CD4-positive, alpha-beta T cell treated with Interleukin-6 for 4 hours (primary cell): ENCODE measurements at places on chromosomes 1 and 21.
A peak's percentile ranks its signal among the peaks of the same experiment; 100 is the strongest.

DNA sequence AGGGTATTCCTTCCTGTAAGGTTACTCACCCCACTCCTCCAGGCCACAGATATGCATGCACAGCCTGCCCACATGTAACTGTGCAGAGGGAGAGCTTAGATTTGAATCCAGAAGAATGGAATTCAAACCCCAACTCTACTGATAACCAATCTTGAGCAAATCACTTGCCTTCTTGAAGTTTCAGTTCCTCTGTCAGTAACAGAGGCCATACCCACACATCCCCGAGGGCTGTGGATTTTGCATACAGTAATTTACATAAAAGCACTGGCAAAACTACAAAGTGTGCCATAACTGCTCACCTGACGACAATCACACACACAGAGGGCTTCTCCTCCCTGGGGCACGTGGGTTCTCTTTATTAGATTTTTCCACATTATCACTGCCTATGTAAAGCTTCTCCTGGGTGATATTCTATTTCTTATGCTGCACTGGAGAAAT, 18.6 kb downstream of the CD247 start:
- DNase-seq, result peak; percentile 45

- peak; percentile 45 for DNase-seq
Observed at GRCh38 chr1:215566556-215567490, at the start of gene KCTD3. TSS of gene KCTD3 (plus strand) at chr1:215567304. CDS start at chr1:215567686, 382 bp downstream.

DNA sequence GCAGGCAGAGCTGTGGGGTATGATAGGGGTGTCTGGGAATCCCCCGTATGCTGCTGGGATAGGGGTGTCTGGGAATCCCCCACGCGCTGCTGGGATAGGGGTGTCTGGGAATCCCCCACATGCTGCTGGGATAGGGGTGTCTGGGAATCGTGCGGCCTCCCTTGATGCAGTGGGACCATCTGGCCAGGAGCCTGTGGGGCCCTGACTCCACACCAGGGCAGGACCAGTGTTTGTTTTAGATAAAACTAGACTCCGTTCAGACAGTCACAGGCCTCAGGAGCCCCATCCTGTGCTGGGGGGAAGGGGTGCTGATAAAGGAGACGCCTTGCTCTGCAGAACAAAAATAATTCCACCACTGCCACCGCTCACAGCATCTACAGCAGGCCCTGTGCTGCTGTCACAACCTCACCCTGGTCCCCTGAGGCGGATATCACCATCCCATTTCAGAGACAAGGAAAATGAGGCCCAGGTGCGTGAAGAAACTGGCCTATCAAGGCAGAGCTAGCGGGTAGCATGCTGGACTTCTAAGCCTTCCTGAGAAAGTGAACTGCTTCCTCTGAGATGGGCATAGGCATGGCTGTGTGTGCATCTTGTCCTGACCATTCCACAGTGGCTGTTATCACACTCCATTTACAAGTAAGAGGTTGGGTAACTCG, 24.0 kb downstream of the ECE1 start:
- no peak for DNase-seq

GRCh38 chr1:117067533-117068370, 7.6 kb downstream of the TTF2 start:
- peak; percentile 41 for DNase-seq

DNA sequence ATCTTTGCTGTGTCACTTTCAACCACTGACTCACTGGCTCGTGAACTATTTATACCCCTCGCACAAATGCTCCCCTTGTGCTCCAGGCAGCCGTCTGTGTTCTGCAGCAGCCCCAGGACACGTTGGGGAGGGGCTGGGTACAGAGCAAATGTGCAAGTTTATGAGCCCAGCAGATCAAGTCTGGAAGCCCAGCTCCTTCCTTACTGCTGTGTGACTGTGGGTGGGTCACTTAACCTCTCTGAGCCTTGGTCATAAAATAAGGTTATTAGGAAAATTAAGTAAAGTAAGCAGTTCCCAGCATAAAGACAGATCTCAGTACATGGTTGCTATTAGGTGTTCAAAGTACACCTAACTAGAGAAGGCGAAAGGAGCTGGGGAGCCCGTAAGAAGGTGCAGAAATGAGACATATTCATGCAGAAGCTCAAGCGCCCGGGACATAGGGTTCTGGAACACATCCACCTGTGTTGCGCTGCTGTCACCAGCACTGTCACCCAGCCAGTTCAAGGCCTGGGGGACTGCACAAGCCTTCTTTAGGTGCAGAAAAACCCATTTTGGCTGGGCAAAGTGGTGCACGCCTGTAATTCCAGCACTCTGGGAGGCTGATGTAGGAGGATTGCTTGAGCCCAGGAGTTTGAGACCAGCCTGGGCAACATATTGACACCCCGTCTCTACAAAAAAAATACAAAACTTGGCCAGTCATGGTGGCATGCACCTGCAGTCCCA, 13.8 kb downstream of the EFHD2 start:
- no peak for DNase-seq

DNA sequence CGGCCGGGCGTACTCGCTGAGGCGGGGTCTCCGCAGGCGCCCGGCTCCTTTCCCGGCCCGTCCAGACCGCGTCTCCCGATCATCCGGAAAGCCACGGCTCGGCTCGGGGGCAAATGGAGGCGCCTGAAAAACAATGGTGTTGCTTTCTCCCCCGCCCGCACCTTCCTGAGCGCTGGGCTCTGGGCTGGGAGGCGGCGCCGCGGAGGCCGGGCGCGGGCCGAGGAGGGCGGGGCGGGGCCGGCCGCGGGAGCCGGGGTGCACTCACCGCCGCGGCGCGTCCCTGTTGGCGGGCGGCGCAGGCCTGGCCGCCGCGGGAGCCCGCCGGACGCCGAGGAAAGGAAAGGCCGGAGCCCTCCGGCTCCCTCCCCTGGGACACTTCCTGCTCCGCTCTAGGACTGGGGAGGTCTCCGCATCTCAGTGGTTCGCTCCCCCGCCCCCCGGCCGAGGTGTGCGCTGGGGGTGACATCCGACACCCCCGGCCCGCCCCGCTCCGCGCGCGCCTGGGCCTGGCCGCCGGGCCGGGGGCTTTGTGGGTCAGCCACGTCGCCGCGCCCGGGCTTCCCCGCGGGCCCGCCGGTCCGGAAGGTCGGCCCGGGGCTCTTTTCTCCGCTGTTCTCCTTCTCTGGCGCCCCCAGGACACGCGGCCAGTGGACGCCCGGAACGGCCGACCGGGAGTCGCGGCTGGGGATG, at the start of gene ZNF496:
Gene ZNF496 (minus strand): TSS at position 343 of the 690 bp plus-strand sequence. CDS start 2,289 bp downstream, outside the sequence.
- DNase-seq, result peak; percentile 62

- peak; percentile 11 for DNase-seq
Observed at GRCh38 chr1:168112673-168113305, 23.9 kb downstream of the GPR161 start.
